ENCODE measurements at places on chromosomes 2 and 18.

DNA sequence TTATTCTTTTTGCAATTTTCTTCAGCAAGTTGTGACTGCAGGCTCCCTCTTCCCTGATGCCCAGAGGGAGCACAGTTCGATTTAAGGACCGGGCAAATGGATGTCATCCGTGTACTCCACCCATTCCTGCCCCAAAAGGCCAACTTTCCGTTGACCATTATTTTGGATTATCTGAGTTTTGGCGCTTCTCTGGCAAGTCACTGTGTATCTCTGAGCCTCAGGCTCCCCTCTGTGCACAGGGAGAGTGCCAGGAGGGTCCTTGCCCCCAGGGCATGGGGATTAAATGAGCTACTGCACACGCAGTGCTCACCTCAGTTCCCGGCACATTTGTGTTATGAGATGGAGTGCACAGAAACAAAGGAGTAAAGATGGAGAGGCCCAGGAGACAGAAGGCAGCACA, 41.4 kb upstream of the HDAC4 start:
- no peak for DNase-seq

DNA sequence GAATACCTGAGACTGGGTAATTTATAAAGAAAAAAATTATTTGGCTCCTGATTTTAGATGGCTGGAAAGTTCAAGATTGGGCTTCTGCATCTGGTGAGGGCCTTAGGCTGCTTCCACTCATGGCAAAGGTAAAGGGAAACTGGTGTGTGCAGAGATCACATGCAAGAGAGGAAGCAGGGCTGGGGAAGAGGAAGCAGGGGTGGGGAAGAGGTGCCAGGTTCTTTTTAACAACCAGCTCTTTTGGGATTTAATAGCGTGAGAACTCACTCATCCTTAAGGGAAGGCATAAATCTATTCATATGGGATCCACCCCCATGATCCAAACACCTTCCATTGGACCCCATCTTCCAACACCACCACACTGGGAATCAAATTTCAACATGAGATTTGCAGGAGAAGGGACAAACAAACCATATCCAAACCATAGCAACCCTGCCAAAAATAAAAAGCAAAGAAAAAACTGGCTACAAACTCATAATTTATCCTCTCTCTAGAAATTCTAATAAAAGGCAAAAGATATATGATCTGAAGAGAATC, 30.4 kb downstream of the PRKRA start:
- no peak for DNase-seq

GRCh38 chr2:48674933-48675332, 57.3 kb downstream of the GTF2A1L start:
- no peak for DNase-seq

DNA sequence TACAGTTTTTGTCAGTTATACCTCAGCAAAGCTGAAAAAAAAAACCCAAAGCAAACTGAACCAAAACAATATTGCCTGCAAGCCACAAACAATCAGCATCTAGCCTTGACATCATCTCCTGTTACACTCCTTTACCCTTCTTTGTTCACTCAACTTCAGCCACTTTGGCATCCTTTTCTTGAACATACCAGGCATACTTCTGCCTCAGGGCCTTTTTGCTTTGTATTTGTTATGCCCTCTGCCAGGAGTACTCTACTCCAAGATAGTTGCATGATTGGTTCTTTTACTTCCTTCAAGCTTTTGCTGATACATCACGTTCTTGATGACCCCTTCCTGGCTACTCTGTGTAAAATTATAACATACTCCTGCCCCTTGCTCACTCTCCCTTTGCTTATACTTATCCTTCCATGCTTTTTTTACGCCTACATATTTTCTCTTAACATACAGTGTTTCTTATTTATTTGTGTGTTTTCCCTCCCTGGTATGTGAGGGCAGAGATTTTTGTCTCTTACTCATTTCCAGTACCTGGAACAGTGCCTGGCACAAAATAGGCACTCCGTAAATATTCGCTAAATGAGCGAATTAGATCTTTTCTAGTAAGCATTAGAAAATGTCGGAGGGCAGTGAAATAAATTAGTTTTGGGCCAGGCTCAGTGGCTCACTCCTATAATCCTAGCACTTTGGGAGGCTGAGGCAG, 12.7 kb downstream of the ABI2 start:
- DNase-seq, result no peak

- DNase-seq, result no peak
Observed at GRCh38 chr2:232863996-232864395, 6.1 kb upstream of the SNORC start.

DNA sequence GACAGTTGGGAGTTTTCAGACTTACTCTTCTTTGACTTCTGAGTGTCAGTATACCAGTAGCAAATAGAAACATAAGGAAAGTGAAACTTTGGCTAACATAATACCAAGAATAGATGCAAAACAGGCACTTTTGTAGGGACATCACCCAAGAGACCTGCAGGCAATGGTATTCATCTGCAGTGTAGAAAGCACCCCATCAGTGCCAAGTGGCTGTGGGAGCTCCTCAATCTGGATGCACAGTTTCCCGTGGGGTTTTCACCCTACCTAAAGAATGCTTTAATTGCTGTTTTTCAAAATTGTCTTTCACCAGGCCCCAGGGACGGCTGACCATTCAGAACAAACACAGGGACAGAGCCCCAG, 96.6 kb upstream of the GPR45 start:
- no peak for DNase-seq

GRCh38 chr2:85435981-85436835, 17.7 kb downstream of the SH2D6 start:
- no peak for DNase-seq

DNA sequence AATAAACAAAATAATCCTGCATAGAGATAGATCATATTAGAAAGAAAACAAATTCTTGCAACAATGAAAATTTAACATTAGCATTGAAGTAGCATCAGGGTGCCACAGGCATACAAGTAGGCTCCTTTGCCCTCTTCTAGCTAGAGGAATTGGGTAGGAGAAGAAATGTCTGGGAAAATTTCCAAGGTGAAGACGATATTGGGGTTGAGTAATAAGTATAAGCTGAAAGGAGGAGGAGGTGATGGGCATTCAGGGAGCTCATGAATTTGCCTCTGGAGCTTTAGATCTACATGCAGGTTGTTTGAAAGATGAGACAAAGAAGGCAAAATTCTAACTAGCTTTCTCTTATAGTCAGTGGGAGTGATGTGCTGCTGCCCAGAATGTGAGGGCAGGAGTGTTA, 504.9 kb downstream of the CCDC85A start:
- DNase-seq, result no peak

DNA sequence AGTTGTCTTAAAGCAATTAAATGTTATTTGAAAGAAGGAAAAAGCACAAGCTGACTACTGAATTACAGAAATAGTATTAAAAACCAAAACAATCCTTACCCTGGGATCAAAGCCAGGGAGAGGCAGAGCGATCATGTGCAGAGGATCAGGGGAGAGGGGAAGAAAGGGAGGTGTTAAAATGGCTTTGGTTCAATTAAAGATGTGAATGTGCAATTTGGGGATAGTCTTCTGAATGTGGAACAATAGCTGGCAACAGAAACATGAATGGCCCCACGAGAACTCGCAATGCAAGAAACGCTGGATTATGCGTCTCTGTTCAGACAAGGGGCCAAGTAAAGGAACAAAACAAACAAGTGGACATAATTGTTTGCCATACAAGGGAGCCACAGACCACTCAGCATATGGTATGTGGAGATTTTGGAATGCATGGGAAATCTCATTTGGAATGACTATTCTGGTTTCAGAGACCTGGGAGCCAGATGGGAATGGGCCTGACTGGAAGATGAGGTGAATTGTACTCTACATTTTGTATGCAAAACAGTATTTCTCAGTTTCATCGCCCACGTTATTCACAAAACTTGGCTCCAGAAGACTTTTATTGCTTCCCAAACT, 155.4 kb downstream of the SLC4A3 start:
- DNase-seq, result no peak

DNA sequence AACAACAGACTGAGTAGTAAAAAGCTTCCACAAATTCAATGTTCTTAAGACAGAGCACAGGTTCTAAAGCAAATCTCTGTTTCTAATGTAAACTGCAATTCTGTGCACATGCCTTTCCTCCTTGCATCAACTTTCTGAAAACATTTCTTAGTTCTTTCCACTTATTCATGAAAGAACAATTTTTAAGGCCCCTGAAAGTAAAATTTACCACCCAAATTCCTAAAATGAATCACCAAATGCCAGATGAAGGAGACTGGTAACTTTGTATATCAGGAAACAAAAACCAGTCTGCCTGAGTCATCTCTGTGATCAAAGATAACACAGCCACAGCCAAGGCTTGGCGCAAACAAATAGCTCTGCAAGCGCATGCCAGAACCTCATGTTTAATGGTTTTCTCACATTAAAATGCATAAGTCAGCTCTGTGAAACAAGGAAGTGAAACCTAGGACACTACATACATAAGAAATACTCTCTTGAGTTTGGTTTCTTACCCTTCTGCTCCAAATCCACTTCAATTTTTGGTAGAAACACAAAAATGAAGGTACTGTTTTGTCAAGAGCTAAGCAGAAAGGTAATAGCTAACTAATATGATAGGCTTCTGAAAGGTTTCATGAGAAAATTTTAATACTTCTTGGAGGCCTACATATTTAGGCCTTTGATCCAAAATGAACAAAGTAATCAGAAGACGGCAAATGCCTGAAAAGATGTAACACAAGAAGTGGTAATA, 169.4 kb downstream of the THADA start:
- DNase-seq, result peak; percentile 59

DNA sequence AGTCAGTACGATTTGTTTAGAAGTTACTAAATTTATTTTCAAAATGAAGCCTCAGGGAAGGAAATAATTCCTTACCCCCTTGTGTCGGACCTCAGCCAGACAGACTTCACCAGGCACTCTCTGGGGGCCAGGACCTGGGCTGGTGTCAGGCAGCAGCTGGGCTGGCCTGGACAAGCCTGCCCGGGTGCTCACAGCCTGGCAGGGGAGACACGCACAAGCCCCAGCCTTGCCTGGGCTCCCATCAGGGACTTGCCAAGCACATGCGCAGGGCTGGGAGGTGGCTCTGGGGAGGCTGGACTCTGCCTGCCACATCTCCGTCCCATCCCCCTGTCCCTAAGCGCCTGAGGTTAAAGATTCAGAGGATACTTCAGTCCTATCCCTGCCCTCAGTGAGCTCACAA, 56.8 kb upstream of the HS6ST1 start:
- no peak for DNase-seq

- no peak for DNase-seq
Observed at GRCh38 chr2:200968735-200969134, 5.3 kb upstream of the ORC2 start.

DNA sequence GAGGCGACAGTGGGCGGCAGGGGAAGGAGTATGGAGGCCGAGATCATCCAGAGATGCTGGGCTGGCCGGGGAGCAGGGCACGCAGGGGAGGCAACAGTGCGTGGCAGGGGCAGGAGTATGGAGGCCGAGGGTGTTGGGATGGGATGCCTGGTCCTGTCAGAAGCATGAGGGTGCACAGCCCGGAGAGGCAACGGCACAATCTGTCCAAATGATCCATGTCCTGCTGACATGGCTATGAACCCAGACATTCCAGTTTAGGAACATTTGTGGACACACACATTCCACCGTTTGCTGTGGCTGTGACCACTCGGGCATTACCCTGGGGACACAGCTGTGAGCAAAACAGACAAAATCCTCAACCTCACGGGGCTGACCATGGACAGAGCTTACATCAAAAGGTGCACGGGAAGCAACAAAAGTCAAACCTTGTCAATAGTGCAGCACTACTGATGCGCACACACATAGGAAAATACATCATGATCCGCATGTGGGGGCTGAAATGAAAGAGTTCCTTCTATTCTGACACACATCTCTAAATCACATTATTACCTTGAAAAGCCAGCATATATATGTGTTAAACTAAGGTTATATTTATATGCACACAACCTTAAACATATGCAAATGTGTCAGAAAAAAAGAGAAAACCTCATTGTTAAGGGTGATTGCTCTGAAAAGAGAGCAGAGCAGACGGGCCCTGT, 144.0 kb upstream of the GPC1 start:
- no peak for DNase-seq

DNA sequence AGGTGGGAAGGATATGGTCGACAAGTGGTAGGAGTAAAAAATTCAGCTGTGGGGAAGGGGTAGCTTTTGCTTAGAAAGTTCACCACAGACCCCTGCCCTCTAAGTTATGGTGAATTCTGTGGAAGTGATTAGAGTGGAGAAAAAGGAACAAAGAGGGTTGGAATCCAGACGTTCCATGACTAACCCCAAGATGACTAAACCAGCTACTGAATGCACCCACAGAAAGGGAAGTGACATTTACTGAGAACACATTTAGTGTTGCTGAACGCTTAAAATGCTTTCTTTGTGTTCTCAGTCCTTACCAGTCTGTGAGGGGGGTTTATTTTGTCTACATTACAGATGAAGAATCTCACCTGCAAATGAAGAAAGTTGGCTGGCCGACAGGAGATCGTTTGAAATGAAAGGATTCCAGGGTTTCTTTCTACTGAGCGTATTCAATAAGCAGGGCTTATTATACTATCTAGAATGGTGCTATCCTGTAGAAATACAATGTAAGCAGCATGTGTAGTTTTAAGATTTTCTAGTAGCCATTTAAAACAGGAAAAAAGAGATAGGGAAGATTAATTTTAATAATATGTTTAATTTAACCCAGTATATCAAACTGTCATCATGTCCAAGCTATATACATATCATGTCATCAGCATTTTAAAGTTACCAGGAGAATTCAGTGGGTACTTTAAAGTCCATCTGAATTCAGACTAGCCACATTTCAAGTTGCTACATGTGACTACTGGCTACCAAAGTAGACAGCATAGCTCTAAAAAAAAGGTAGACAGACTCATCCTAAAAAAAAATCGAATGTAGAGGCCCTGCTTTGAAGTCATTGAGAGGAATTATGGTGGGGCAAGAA, 60.1 kb downstream of the LIMS1 start:
- DNase-seq, result no peak

DNA sequence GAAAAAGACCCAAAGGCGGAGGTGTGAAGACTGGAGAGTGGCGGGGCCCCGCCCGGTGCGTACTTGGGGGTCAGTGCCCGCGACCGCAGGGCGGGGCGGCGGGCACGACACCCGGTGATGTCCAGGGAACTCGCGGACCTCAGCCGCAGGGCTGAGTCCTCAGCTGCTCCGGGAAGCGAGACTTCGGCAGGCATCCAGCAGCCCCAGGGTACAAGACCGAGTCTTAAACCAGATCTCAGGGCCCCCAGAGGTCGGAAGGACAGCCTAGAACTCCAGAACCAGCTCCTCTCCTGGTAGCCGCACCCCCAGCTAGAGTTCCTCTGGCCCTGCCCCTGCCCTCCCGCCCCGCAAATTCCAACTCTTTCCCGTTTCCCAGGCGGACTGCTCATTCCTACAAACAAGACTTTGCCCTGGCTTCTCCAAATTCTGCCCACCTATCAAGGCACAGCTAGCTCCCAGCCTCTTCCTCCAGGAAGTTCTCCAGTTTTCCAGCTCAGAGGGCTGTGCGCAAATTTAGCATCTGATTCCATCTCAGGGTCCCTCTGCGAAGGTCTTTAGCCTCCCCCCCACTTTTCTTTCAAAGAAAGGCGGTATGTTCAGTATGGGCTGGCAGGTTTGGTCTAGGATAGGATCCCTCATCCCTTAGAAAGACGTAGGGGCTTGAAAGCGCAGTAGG, 26.0 kb upstream of the NOTO start:
- DNase-seq, result no peak
